Epithelial cell of esophagus (primary cell): ENCODE measurements at places on chromosomes 4 and X.

- DNase-seq, result peak; percentile 9
These were observed 142.1 kb downstream of the BCOR start for GRCh38 chrX:39955625-39956024.

- DNase-seq, result peak; percentile 13
These were observed 140.2 kb upstream of the TBL1X start for GRCh38 chrX:9324676-9325075.

DNA sequence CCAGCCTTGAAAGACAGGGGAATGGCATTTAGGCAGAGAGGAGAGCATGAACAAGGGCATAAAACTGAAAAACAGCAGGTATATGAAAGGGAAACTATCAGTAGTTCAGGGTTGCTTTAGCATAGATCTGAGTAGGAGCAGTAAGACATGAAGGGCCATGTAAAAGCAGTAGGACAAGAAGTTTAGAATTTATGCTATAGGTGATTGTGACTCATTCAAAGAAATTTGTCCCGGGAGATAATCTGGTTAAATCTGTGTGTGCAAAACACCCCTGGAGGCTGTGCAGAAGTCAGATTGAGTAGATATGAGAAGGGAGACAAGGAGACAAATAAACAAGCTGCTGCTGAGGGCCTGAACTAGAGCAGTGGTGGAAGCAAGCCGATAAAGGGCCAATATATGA lies 109.1 kb upstream of the BMP3 start:
- peak; percentile 2 for DNase-seq

DNA sequence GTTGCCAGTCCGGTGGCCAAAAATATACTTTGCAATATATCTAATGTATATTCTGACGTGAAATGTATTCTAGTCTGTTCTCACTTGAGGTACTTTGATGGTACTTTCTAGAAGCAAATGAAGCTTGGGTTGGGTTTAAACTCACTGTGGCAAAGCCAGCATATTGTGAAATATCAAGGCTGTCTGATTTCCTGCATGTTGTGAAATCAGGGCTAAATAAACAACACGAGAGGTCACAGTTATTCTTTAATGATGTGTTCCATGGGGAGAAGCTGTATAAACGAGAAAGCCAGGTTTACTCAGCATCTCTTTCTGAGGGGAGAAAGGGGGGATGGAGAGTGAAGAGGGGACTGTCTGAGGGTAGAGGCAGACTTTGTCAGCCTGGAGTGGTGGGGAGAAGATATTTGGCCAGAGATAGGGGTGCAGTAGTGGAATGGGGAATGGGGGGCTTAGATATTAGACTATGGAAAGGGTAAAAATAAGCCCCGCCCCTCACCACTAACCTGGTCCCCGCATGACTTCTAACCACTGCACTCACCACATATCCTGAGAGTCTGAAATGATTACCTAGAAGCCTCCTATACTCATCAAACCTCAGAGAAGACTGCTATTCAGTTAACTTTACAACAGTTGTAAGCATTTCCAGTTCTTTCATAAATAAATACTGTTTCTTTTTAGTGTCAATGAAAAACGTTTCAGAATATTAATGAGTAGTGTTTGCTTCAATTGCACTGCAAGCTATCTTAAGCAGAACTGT lies 5.9 kb upstream of the SCARB2 start:
- DNase-seq, result peak; percentile 82

DNA sequence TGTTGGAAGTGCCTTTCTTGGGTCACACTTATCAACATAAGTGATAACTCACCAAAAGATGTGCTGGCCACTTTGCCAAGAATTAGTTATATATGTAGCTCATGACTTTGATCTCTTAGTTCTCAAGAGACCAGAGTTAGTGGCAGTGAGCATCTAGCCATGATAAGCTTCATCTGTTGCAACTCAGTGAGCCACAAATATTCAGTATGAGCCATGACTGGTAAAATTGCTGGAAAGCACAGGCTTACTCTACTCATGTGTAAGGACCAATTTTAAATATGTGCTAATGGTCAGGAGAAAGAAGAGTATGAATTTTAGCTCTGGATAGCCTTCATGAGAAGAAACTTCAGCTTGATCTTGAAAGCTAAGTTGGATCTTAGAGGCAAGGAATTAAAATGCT lies 59.4 kb upstream of the TLL1 start:
- peak; percentile 38 for DNase-seq

GRCh38 chr4:138659037-138659811 lies 356.4 kb upstream of the NOCT start:
- no peak for DNase-seq

- DNase-seq, result no peak
These were observed 31.9 kb downstream of the REPS2 start for GRCh38 chrX:16978193-16978984.

DNA sequence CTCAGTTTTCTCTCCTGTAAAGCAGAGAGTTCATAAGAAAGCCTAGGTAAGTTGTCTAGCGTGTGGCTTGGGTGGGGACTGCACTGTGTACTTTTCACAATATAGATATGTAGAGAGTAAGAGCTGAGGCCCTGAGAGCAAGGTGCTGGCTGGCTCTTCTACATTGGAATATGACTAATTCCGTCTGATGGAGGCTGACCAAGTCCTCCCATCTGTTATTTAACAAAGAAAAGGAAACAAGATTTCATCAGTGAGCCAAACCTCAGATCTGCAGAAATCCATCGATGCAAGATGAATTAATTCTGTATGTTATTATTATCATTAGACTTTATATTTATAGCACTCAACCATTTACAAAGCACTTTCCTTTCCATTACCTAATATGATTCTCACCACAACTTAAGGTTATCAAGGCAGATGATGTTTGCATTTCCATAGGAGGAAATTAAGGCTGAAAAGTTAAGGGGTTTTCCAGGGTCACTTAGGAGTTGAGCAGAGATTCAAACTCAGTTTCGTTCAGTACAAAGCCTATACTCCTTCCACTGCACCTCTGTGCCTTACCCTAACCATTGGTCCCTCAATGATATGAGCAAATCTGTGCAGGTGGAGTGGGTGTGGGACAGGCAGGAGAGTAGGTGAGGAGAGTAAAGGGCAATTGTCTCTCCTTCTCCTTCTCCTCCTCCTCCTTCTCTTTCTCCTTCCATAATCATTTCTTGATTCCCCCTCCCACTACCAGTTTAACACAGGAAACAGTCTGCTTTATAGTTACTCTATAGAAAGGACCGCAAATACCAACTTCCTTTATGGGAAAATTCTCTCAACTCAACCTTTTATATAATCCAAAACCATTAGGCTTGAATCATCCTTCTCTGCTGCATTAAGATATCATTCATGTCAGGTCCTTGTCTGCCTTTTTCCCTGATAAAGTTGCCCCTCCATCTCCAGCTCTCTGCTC lies 27.6 kb upstream of the SRD5A3 start:
- peak; percentile 32 for DNase-seq

- peak; percentile 66 for DNase-seq
These were observed 3.1 kb upstream of the TDO2 start for GRCh38 chr4:155900381-155900780.

DNA sequence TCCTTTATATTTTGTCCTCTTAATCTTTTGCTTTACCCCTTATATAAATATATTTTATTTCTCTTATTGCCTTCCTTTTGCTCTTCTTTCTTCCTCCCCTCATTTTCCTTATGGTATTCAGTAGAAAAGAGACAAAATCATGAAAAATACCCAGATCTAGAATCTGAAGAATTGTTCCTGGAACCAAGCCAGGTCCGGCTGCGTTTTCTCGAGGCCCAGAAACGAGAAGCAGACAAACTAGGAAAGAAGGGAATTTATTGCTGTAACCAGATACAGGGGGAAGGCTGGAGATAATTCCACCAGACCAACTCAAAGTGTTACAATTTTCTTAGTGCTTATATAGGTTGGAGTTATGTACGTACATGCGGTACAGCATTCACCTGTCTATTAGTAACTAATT lies 328.7 kb downstream of the GABRG1 start:
- DNase-seq, result no peak
